PC-3 (cell line): ENCODE measurements at places on chromosomes 1 and 21.

GRCh38 chr21:15604413-15604812 lies 125.4 kb upstream of the USP25 start:
- peak; percentile 92 for DNase-seq

GRCh38 chr1:5548266-5548665 lies 444.0 kb downstream of the NPHP4 start:
- DNase-seq = no peak

DNA sequence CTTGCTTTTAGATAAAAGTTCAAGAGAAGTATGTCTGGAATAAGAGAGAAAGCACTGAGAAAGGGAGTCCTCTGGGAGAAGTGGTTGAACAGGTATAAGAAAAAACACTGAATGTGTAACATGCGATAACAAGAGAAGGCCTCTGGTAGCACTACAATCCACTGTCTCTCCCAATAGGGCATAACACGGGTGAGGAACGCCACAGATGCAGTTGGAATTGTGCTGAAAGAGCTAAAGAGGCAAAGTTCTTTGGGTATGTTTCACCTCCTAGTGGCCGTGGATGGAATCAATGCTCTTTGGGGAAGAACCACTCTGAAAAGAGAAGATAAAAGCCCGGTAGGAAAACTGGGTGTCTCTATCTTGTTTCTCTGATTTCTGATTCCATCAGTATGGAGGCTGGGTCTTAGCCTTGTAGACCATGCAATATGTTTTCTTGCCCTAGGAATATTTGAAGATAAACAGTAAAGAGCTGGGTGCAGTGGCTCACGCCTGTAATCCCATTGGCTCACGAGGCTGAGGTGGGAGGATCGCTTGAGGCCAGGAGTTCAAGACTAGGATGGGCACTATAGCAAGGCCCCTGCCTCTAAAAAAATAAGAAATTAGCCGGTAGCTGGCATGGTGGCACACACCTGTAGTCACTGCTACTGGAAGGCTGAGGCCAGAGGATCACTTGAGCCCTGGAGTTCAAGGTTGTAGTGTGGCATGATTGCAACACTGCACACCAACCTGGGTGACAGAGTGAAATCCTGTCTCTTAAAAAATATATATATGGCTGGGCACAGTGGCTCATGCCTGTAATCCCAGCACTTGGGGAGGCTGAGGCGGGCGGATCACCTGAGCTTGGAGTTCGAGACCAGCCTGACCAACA lies 40.4 kb downstream of the DAP3 start:
- DNase-seq = peak; percentile 85

DNA sequence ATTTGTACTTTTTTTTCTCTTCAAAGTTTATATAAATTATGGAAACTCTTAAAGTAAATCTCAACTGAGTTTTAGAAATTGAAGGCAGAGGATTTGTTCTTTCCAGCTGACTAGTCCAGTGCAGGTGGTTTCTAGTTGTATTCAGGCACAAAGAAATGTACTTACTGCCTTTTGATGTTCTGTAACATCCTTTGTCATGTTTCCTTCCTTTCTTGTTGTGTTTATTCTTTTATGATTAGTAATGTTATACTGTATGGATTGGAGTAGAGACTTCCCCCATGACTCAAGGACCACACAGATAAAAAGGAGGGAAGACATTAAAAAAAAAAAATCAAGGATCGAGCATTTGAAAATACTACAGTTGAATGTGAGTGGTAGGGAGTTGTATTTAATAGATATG lies 8.0 kb downstream of the HIPK1 start:
- peak; percentile 55 for DNase-seq

DNA sequence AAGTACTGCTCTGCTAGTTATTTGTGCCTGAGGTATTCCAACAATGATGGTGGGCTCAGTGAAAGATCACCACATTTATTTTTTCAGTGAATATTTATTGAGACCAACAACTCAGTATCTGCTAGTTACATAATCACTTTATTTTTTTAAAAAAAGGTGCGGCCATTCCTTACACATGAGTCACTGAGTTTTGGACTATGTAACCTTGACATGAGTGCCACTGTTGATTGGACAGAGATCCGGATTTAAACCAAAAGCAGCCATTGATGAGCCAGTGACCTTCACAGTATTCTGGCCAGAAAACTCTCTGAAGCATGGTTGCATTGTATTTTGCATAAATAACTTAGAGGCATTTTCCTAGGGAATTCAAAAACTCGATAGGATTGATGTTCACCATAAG lies 79.5 kb downstream of the NUF2 start:
- peak; percentile 64 for DNase-seq

DNA sequence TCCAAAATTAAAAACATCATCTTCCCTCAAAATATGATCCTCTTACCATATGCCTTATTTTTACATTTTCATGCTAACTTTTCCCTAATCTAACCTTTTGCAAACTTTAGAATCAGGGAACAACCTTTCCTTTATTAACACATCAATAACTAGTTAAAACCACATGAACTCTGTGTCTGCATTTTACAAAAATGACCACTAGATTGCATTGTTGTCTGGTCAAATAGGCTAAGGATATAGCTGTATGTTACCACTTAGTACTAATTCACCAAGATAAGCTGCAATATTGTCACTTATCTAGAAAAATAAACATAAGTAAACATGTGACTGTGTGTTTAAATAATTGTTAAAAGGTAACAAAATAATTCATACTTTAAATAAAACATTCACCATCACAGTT lies 82.3 kb downstream of the DENND1B start:
- peak; percentile 29 for DNase-seq
